MM.1S (cell line): ENCODE measurements at places on chromosomes 6 and 20.

DNA sequence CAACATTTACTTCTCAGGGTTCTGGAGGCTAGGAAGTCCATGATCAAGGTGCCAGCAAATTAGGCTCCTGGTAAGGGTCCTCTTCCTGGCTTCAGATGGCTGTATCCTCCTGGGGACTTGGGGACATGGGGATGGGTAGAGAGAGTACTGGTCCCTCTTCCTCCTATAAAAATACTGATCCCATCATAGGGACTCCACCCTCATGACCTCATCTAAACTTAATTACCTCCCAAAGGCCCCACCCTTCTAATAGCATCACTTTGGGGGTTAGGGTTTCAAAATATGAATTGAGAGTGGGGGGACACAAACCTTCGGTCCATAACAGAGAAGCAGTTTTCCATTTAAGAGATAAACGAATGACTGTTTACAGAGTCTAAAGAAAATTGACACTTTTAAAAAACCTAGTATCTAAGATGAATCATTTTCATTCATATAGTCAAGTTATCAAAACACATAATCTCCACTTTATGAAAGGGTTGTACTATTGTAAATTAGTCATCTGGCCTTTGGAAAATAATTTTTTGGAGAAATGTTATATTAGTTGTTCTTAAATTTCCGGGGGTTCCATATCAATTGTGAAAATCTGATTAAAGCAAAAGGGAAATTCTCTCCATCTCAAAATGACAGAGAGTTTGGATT, 33.5 kb downstream of the ELOVL5 start:
- no peak for DNase-seq

- peak; percentile 19 for DNase-seq
Measured at GRCh38 chr6:122222761-122223160, 176.7 kb upstream of the HSF2 start.

GRCh38 chr6:115830895-115831294, 229.8 kb downstream of the FRK start:
- DNase-seq = no peak

DNA sequence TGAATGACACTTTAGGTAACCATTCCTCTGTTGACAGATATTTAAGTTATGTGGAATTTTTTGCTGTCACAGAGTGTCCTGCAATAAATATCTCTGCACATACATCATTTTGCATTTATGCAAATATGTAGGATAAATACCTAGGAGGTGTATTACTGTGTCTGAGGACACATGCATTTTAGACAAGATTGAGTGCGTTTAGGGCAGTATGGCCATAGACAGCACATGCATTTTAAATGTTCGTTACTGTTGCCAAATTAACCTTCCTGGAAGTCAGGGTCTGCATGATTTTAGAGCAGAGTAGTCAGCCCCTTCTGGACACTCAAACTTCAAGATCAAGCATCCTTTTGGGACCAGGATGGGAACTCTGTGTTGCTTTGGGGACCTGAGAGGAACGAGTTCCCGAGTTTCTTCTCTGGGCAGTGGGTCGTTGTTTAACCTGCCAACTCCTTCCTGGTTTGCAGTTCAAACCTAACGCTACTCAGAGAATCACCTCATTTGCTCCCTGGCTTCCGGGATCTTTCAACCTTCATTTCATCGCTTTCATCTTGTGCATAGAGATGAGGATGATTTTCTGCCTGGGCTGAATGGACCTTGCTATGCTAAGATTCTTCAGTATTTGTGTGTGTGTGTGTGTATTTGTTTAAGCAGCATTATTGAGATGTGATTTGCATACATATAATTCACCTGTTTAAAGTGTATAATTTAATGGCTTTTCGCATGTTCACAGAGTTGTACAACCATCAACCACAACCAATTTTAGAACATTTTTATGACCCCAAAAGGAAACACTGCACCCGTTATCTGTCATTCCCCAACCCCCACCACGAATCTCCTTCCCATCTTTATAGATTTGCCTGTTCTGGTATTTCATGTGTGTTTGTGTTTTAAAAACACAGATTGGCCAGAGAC, 9.8 kb downstream of the BCAS4 start:
- no peak for DNase-seq

GRCh38 chr6:87721311-87721710, 19.3 kb upstream of the AKIRIN2 start:
- no peak for DNase-seq

- no peak for DNase-seq
Measured at GRCh38 chr6:14863902-14864850, 381.7 kb upstream of the JARID2 start.

DNA sequence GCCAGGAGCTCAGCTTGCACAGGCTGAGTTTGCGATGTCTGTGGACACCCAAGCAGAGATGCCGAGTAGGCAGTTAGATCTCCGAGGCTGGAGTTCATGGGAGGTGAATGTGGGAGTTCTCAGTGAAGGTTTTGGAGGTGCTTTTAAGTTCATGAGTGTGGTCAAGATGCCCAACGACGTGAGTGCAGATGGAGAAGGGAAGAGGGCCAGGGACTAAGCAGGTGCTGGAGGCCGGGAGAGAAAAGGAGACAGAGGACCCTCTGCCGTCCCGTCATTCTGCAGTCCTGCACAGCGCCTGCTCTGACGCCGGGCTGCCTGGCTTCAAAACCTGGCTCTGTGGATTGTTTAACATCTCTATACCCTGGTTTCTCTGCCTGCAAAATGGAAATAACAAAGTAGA, 15.5 kb downstream of the ITPR3 start:
- no peak for DNase-seq

- DNase-seq = no peak
Measured at GRCh38 chr6:169738204-169738975, 13.0 kb downstream of the DYNLT2 start.

DNA sequence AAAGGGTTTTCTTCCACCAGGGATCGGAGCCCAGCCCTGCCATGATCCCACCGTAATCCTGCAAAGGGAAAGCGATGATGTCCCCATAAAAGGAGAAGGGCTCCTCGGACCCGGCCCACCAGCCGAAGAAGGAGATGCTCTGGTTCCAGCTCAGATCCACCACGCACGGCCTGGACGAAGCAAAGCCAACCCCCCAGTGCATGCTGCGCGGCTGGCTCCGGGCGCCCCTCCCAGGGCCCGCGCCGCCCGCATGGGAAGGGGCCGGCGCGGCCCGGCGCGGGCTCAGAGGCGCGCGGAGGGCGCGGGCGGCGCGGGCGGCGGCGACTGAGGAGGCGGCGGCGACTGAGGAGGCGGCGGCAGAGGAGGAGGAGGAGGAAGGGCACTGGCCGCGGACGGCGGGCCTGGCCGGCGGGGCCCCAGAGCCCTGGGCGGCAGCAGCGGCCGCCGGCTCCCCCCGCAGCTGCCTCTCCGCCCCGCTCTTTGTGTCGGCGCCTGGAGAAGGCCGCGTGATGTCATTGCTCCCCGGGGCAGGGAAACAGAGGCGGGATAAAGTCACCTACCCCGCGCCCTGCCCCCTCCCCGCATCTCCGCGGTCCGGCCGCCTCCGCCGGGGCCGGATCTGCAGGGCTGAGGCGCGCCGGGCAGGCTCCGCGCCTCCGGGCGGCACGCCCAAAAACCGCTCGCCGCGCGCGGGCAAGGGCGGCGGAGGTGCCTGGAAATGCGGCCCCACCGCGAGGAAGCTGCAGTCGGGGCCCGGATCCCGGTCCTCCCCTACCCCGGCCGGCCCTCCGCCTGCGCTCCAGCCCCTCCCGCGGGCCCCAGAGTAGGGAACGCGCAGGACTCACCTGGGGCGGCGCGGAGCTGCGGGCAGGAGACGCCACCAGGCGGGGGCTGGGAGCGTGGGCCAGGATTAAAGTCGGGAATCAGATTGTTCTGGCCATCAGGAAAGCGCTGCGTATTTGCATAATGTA, at the start of gene FAXC:
FAXC (minus strand) TSS at position 504 of the 971 bp plus-strand sequence; CDS start at position 202, 302 bp downstream.
- peak; percentile 43 for DNase-seq

GRCh38 chr20:3156811-3157619, 2.6 kb downstream of the FASTKD5 start:
- DNase-seq = no peak

DNA sequence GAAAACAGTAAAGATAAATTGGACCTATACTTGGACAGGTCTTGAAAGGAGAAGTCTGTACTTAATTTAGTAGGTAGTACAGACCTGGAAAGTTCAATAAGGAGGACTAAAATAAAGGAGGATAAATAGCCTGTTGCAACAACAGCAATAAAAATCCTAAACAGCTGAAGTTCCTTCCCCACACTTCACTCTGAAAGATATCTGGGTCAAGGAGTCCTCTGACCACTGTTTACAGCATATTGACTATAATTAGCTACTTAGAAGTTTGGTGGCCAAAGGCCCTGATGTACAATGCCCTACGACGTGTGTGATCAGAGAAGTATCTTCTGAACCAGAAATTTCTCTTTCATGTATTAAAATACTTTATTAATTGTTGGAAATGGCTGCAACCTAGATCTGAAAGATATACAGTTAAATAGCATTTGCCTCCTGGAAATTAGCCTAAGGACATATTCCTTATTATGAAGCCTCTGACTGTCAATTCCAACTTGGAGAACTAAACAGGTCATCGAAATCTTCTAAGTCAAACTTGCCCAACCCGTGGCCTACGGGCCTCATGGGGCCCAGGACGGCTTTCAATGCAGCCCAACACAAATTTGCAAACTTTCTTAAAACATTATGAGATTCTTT, 82.8 kb downstream of the KIF13A start:
- DNase-seq = no peak

DNA sequence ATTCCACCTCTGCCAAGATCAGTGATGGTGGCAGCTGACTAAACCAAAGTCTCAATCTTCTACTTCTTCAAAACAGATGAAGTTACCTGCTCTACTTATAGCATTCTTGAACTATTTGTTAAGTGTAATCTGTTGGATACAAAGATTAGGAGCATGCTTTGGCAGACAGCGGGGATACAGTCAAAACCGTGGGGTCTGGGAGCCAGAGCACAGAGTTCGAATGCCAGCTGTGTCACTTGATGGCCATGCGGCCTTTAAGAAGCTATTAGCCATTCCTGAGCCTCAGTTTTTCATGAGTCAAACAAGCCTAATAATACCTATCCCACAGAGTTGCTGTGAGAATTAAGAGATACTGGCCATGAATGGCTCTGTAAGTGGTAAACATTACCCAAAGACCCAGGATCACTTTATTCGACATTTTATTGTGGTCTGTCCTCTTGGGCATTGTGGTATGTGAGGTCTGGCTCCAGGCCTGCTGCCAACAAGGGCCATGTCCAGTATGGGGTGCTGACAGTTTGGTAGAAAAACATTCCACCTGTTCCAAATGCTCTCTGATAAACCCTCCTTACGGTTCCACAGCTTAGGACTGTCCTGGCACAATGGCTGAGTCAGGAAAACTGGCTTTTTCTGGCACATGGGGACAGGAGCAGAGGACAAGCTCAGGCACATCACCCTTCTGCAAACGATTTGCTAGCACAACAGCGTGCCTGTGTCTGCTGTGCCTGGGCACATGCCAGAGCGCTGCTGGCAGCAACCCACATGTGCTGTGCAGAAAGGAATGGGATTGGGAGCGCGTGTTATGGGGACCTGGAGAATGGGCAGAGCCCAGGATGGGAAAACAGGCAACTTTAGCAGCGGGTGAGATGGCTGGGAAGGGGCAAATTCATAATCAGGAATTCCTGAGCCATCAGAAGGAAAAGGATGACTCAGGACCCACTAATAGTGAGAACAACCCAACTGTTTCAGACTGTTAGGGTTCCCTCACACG, 15.7 kb upstream of the FAM83C start:
- no peak for DNase-seq

DNA sequence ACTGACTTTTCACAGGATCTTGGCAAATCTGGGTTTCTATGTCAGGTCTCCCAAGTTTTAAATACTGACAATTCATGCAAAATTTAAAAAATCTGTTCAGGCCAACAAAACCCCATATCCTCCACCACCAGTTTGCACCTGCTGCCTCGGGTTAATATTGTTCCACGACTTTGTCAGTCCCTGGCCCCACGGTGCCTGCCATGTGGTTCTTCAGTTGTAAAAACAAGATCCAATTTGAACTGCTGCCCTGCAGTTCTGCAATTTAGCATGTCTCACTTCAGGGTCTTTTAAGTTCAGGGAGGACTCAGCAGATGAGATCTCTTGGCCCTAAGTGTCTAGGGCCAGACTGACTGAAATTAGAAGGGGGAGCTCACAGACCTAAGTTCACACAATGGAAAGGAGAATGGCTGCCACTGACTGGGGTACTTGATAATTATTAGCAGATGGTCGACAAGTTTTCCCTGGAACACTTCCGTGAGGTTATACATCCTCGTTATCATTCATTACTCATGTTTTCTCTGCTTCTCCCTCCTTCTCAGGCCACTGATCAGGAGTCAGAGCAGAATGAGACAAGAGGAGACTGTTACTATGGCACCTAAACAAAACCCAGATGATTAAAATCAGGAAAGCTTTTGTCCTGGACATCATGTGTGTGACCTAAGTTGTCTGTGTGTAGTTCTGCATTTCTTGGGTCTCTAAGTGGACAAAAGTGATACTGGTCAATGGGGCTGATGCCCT, 223.6 kb downstream of the KIF16B start:
- no peak for DNase-seq

DNA sequence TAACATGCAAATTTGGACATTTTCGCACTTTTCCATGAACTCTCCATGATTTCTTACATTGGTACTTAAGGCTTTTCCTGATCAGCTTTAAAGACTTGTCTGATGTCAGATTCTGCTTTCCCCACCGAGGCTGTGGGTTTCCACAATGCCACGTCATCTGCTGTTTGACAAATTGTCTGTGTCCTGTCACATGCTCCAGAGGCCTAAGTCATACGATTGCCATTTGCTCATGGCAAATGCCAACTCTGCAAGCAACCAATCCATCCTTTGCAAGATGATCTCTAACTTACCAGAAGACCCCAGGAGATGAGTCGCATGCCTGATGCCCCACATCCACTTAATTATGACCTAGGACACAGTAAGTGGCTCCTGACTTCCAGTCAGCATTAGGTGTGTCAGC, 556.5 kb downstream of the BMP2 start:
- no peak for DNase-seq

- DNase-seq = peak; percentile 95
Measured at GRCh38 chr6:89357390-89357789, 4.9 kb upstream of the UBE2J1 start.

GRCh38 chr6:72149715-72150114, 263.4 kb downstream of the RIMS1 start:
- DNase-seq = no peak

DNA sequence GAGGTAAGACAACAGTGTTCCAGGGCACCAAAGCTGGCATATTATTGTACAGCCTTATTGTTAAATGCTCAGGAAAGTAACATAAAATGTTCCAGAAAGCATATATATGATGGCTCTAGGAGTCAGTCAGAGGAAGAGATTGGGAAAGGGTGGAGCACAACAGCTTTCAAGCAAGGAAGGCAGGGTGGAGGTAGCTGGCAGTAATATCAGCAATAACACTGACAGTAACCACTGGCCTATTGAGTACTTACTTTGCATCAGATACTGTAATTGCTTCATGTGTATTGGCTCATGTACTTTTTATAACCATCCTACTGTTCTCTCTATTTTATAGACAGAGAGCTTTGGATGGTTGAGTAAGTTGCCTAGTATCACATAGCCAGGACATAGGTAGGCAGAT, 830.2 kb downstream of the DHX35 start:
- no peak for DNase-seq

GRCh38 chr6:100339574-100340255, 125.0 kb downstream of the SIM1 start:
- no peak for DNase-seq
